ENCODE measurements at places on chromosomes 2 and 18.

GRCh38 chr2:8819194-8819593 is 18.2 kb downstream of the KIDINS220 start:
- DNase-seq, result no peak

- DNase-seq, result no peak
These were observed 82.6 kb downstream of the HDAC4 start for GRCh38 chr2:239318151-239318611.

GRCh38 chr18:79912994-79913831 is 38.2 kb downstream of the SLC66A2 start:
- no peak for DNase-seq

DNA sequence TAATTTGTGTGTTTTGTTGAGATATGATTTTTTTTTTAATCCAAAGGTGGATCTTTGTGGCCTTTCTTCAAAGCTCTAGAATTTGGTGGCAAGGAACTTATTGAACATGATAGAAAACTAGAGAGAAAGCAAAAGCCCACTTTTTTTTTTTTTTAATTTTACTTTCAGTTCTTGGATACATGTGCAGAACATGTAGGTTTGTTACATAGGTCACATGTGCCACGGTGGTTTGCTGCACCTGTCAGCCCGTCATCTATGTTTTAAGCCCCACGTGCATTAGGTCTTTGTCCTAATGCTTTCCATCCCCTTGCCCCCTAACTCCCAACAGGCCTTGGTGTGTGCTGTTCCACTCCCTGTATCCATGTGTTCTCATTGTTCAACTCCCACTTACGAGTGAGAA is 135.9 kb downstream of the RHBDD1 start:
- DNase-seq, result no peak

GRCh38 chr2:67667054-67667908 is 270.1 kb downstream of the ETAA1 start:
- DNase-seq, result no peak

DNA sequence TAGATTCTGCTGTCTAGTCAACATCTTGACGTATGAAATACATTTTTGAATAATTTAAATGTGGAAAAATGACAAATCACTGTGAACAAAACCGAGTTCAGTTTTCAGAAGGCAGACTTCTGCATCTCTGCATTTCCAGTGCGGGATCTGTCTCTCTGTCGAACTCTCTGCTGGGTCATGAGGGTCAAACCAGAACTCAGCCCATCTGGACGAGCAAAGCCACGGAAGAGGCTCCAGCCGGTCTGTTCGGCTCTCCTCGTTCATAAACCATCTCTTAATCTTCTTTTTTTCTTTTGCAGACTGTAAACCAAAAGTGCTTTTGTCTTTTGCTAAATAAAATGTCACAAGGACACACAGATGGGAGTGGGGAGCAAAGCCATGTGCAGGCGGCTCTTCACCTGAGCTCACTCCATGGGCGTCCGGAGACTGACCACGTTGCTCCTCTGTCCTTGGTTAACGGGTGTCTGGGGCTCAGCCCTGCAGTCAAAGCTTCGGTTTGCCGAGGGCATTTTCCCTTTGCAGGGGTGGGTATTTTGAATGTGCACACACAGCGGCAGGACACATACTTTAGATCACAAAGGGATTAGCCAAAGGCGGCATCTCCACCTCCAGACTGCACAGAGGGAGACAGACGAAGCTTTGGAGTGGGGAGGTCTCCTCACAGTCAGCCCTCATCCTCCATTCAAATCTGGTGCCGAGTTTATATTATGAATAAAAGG is 737.9 kb upstream of the SALL3 start:
- DNase-seq, result no peak

GRCh38 chr2:68766376-68766845 is 31.8 kb downstream of the ARHGAP25 start:
- no peak for DNase-seq

- DNase-seq, result no peak
These were observed 18.9 kb upstream of the ALLC start for GRCh38 chr2:3639015-3639630.

- DNase-seq, result no peak
These were observed 102.2 kb downstream of the AP1S3 start for GRCh38 chr2:223735035-223735640.

GRCh38 chr2:98731894-98732349 is 990 bp upstream of the MGAT4A start:
- no peak for DNase-seq

DNA sequence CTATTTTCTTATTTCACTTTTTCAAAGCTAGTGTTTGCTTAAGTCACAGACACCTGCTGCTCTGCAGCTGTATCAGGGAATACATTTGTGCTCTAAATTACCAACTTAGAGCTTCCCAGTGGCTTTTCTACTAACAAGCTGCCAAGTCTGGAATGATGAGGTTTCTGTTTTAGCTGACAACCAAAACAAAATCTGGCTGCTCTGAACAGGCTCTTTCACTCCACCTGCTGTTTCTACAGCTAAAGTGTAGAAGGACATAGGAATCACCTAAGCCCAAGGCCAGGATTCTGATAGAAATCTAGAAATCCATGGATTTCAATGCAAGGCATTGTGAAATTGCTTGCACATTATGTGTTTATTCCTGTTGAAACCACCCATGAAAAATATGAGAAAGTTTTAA is 201.2 kb downstream of the SUCLG1 start:
- DNase-seq, result no peak
